Dermis microvascular lymphatic vessel endothelial cell (primary cell): ENCODE measurements at places on chromosomes 3 and 15.

- DNase-seq, result peak; percentile 93
Measured at GRCh38 chr15:62977952-62978811, 64.4 kb upstream of the TPM1 start.

- DNase-seq, result peak; percentile 65
Measured at GRCh38 chr3:10357592-10358308, 36.8 kb upstream of the SEC13 start.

DNA sequence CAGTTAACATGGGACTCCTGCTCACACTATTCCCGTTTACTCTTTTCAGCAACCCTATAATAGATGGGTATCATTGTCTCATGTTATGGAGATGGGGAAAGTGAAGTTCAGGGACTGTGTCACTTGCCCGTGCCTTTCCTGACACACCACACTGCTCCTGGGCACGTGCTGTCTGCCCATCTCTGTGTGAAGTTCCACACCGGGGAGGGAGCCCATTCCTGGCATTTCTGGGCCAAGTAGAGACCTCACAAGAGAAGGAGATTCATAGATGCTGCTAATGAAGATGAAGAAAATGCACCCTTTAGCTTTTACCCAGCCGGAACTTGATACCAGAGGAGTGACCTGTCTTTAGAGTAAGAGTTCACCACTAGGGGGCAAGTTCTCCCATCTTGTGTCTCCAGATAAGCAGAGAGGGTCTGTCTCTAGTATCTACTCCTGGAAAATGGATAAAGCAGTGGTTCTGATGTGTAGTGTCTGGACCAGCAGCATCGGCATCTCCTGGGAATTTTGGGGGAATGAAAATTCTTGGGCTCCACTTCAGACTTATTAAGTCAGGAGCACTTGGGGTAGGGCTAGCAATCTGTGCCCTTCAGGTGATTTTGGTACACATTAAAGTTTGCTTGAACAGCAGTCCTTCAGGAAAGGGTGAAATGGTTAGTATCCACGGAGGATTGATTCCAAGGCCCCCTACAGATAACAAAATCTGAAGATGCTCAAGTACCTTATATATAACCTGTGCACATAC lies 2.0 kb upstream of the TOPBP1 start:
- DNase-seq, result no peak

DNA sequence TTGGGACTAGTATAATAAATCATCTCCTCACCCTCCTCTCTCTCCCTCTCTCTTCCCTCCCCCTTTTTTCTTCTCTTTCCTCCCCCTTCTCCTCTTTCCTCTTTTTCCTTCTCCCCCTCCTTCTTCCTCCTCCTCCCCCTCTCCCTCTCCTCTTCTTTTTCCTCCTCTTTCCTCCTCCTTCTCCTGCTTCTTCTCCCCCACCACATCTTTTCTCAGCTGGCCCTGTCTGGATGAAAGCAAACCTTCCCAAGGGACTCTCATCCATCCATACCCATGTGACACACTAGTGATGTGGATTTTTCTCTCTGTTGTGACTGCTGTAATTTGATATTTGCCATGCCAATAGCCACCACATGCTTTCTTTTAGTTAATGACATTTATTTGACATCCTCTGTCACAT lies 127.2 kb downstream of the EBLN2 start:
- no peak for DNase-seq

- DNase-seq, result no peak
Measured at GRCh38 chr3:35969406-35969805, 330.1 kb downstream of the ARPP21 start.

DNA sequence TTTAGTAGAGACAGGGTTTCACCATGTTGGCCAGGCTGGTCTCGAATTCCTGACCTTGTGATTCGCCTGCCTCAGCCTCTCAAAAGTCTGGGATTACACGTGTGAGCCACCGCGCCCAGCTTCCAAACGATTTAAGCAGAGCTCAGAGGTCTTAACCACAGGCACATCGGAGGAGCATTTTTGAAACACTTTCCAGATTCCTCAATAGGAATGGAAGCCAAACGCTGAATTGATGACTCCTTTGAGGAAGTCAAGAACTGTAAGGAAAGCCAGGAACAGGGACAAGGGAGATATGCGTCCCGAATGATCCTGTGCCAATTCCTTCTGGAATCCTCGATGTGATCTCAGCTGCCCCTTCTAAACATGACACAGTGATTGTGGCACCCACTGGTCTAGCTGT lies 40.0 kb downstream of the TRH start:
- DNase-seq, result no peak

GRCh38 chr15:88484682-88485331 lies 17.3 kb downstream of the MRPS11 start:
- DNase-seq, result no peak

DNA sequence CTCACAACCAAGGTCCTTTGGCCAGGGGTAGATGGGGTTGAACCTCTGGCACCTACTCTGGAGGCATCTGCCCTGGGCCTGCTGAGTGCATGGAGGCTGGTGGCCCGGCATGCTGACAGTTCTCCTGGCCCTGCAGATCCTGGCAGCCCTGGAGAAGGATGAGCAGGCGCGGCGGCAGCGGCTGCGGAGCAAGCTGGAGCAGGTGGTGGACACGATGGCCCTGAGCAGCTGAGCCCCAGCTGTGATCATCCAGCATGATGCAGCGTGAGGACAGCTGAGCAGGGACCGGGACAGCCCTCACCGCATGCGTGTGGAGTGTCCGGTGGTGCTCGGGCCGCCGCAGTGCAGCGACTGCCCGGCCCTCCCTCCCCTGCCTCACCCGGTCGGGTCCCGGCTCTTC lies 50.9 kb downstream of the PLXNA1 start:
- DNase-seq, result no peak
